ENCODE measurements at places on chromosomes 3 and 15.

- DNase-seq, result peak; percentile 32
These were observed 520.4 kb downstream of the FOXP1 start for GRCh38 chr3:71062952-71063772.

GRCh38 chr3:173838644-173839043 is 441.1 kb downstream of the NLGN1 start:
- no peak for DNase-seq

GRCh38 chr3:79587150-79587549 is 180.6 kb downstream of the ROBO1 start:
- no peak for DNase-seq

GRCh38 chr3:331881-332280 is 135.3 kb downstream of the CHL1 start:
- DNase-seq, result no peak

- DNase-seq, result no peak
These were observed 370.7 kb upstream of the SLCO3A1 start for GRCh38 chr15:91482799-91483198.

DNA sequence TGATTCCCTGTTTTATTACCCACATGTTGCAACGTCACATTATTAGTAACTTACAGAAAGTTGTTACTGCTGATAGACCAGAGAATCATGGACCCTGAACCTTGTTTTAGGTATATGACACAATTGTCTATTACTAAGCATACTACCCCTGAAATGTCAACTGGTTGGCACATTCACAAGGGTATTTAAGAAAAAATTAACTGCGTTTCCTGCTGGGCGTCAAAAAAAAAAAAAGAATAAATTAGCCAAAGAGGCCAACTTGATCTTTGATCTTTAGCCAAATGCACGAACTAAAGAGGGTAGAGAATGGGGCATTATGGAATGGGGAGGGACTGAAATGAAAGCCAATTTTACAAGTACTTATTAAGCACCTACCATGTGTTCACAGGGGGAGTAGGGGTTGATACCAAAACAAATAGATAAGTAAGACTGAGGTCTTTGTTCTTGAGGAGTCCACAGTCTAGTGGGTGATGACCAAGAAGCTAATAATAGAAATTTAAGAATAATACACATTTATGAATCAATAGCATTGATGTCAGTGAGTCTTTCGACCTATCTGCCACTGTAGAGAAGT is 17.8 kb upstream of the MUC13 start:
- DNase-seq, result no peak

GRCh38 chr3:183046883-183047282 is 52.4 kb downstream of the MCCC1 start:
- no peak for DNase-seq

DNA sequence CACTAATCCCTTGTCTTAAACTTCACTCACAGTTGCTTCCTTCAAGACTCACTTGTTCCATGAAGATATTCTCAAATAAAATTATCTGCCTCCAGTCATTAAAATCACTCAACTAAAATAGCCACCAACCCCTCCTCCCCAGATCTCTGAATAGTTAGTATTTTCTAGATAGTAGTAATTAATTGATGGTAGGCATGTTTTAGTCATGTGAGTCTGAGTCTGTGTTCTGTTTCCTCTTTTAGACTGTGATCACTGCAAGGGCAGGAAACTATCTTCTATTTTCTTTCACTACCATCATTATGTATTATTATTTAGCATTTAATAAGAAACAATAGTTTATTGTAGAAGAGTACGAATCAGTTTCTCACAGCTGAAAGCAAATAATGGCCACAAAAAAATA is 1080.5 kb downstream of the IGSF11 start:
- DNase-seq, result no peak

GRCh38 chr15:44064706-44065105 is 130.4 kb downstream of the FRMD5 start:
- DNase-seq, result no peak

- DNase-seq, result no peak
These were observed 24.8 kb downstream of the REC114 start for GRCh38 chr15:73467758-73468157.

DNA sequence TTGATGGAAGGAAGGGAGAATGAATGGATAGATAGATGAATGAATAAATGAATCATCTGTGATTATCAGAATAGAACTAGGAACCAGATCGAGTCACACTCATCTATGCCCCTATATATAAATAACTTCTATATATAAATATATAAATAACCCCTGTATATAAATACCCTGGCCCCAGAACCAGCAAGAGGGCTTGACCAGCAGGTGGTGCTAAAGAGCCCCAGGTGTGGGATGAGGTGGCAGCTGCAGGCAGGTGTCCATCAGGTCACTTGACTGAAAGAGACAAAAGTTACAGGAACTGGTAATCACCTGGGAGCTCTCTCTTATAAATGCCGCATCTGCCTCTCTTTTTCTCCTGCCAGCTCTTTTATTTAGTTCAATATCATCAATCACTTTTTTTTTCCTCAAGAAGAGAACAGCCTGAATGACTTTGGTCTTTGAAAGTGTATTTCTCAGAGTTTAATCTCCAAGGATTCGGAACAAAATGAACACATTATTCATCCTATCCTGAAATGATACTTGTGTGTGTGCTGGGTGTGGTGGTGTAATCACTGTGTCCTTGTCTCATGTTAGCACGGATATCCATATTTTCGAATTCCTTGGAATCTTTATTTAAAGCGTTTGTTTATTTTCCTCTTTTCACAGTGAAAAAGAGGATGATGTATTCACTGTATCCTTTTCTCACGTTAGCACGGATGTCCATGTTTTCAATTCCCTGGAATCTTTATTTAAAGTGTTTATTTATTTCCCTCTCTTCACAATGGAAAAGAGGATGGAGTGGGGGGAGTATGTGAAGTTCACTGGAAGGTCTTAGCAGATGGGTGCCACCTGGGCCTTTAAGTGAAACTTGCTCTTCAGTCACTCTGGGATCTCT is 35.4 kb upstream of the ATG7 start:
- DNase-seq, result peak; percentile 68

- peak; percentile 84 for DNase-seq
These were observed 45.2 kb upstream of the FILIP1L start for GRCh38 chr3:100159331-100160153.
